Stimulated activated CD4-positive, alpha-beta T cell treated with anti-CD3 and anti-CD28 coated beads, TNF-alpha, amount 100 ng/mL, for 4 hours (primary cell): ENCODE measurements at places on chromosomes 2 and 18.

DNA sequence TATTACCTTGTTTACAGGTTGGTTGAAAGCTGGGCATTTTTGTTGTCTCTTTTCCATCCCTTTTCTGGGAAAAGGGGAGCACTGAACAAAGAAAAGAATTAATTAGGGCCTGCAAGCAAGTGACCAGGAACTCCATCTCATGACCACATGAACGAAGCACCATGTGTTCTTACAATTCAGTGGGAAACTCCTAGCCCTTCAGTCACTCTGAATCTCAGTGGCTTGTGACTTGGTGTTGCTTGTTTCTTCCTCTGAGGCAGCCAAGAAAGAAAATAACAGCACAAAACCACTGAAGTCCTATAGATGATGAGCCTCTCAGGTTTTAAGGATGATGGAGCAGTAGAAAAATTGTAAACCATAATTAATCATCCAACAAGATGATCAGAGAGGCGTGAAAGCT, 129.1 kb upstream of the CAB39 start:
- no peak for DNase-seq

- no peak for DNase-seq
Measured at GRCh38 chr2:8592736-8593135, 89.1 kb upstream of the ID2 start.

- no peak for DNase-seq
Measured at GRCh38 chr2:232817756-232818155, 41.4 kb upstream of the KCNJ13 start.

- DNase-seq: no peak
Measured at GRCh38 chr2:46095830-46096229, 201.4 kb upstream of the EPAS1 start.

GRCh38 chr2:234991793-234992192, 40.0 kb downstream of the SH3BP4 start:
- DNase-seq: no peak

- DNase-seq: no peak
Measured at GRCh38 chr2:203446071-203446481, 89.0 kb downstream of the RAPH1 start.

DNA sequence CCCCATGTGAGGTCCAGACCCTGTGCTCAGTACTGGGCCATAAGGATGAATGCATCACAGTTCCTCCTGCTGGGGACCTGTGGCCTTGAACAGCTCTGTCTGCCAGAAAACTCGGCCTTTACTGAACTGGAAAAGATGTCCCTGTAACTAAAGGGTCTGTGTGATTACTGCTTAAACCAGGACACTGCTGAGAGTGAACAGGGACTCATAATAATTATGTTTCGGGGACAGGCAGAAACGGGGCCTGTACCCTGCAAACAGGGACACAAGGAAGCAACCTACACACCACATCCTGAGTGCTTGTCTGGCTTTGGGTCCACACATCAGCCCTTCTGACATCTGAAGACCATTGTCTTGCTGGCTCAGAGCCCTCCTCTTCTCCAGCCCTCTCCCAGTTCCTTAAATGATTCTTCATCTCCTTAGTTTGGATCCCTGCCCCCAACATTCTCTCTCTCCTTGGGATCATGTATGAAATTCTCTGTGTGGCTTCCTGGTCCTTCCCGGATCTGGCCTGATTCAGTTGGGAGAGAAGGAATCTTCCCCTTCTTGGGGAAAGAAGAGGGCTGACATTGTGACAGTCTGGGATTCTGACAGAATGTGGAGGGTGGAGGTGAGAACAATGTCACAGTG, 248.0 kb downstream of the MYCN start:
- no peak for DNase-seq

DNA sequence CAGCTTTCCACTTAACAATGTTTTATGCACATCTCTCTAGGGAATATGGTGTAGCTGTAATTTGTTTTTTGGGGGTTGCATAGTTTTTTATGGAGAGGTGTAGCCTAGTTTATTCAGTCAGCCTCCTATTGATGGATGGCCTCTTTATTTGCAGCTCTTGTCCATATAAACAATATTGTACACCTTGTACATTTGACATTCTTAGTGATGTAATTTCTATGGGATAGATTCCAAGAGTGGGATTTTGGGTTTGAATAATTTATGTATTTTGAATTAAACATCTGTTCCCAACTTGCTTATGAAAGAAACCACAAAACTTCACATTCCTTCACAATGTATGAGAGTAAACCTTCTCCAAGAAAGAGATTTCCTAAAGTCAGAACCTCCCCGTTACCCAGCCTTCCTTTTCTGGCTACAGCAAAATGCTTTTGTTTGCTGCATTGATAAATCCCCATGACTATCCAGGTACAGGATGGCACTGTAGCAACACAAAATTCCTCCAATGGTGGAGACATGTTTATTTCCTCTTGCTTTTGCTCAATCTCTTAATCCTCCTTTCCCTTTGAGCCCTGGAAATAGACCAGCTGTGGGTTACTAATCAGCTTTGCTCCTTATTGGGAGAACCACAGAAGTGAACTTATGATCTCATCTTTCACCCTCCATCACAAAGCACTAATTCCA, 58.4 kb upstream of the GALR1 start:
- no peak for DNase-seq

- no peak for DNase-seq
Measured at GRCh38 chr2:37459095-37459981, 114.9 kb downstream of the QPCT start.
